ENCODE measurements at places on chromosomes 1 and 21.

- no peak for DNase-seq
These were observed 16.9 kb upstream of the GNG12 start for GRCh38 chr1:67850151-67850551.

DNA sequence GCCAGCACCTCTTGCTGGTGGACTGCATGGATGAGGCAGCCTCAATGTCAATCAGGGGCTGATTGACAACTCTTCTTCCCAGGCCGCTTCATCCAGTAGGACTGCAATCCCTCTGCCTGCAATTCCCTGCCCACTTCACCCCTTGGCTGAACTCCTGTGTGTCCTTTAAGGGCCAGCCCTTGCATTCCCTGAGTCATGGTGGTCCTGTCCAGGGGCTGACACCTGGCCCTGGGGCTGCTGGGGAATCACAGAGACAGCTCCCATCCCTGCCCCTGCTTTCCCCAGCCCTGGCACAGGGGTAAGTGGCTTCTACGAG, 4.6 kb upstream of the EPS8L3 start:
- DNase-seq = no peak

DNA sequence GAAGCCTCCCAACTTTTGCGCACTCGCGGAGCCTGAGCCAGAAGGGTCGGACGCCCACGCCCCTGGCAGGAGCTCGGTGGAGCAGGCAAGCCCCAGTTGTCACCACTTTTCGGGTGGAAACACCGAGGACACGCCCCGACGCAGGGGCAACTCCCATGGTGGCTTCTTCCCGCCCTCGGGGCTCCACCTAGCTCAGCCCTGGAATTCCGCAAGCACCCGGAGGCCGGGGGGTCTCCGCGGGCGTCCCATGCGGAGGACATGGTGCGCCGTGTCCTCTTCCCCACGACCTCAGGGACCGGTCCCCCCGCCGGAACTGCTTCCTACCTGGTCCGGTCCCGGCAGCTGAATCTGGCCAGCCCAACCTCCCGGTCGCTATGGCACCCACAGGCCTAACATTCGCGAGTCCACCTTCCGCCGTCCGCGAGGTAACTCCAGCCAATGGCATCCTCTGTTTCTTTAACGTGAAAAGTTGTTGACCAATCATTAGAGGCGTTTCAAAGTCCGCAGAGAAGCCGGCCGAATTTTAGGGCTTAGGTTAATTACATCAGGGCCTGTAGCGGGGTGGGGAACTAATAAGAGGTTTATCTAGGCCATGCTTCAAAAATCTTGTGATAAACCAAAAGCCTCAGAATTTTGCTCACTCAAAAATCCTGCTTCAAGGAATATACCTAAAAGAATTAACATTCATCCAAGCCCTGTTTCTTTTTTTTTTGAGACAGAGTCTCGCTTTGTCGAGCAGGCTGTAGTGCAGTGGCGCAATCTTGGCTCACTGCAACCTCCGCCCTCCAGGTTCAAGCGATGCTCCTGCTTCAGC, at the start of gene STPG1:
TSS of gene STPG1 (minus strand) at position 433 of the 814 bp plus-strand sequence. CDS start 12,394 bp downstream, outside the sequence.
- DNase-seq = peak; percentile 75

GRCh38 chr1:230172016-230172537, 105.0 kb downstream of the GALNT2 start:
- no peak for DNase-seq

- no peak for DNase-seq
These were observed 199.1 kb downstream of the SLC45A1 start for GRCh38 chr1:8516793-8517556.

DNA sequence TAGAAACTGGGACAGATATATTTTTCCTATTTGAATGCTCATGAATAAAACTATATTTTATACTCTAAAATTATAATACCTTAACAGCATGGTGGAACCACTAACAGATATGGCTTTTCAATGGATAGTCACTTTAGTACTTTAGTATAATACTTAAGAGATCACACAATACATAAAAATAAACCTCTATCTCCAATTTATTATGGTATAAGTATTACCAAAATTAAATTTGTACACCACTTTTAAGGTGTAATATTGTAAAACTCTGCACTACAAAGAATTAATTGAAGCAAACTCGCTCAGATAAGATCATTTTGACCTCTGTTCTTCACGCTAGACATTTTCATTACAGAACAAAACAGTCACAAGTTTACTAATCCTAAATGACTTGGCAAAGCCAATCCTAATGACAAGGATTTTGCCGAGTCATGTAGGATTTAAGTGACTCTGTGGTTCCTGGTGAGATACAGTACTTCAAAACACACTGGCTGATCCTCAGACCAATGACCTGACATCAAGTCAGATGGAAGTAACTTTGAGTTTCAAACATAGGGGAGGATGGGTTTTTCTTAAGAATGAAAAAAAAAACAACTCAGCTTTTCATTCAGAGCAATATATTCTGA, 200.6 kb downstream of the SMYD3 start:
- no peak for DNase-seq

DNA sequence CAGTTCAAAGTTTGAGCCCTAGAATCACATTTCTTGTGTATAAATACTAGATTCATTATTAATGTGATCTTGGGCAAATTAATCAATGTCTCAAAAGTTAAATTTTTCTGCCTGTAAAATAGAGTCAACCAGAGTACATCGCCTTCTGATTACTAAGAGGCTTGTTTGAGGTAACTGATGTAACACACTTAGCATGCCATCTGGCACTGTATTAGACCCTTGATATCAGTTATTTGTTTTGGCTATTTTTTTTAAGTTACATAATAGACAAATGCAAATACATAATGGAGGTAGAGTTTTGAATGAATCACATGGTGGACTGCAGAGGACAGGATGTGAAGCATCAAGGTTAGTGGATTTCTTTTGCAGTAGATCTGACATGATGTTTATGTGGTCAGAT, 298.4 kb downstream of the ADGRL2 start:
- DNase-seq = no peak

- no peak for DNase-seq
These were observed 293.8 kb upstream of the ADAMTS5 start for GRCh38 chr21:27260728-27261127.

GRCh38 chr21:37199057-37199924, 67.8 kb downstream of the VPS26C start:
- no peak for DNase-seq

GRCh38 chr1:62778208-62778607, 5.7 kb upstream of the ATG4C start:
- DNase-seq = no peak

Measured in stimulated activated CD8-positive, alpha-beta memory T cell treated with anti-CD3 and anti-CD28 coated beads, Interleukin-7, amount 100 ng/mL, for 48 hours (primary cell).